ENCODE measurements at places on chromosomes 3 and 15. TPM values are rescaled to one million over a fixed set of nuclear protein-coding genes. Genes with fewer than 3 reads are reported as not detected.

The GOLGA6B gene
- not detected for total RNA-seq

The CADPS gene
- 0.65 TPM for total RNA-seq

GRCh38 chr3:113212150-113212843 is 940 bp downstream of the BOC start:
- H3K4me3 ChIP-seq = peak overlapping the region; percentile 48
- DNase-seq = no peak
- H3K27ac ChIP-seq = no peak overlapping the region
- H3K27me3 ChIP-seq = peaks cover 6% of the 10 kb centered on the region
- no peaks in the 10 kb centered on the region for H3K36me3 ChIP-seq

DNA sequence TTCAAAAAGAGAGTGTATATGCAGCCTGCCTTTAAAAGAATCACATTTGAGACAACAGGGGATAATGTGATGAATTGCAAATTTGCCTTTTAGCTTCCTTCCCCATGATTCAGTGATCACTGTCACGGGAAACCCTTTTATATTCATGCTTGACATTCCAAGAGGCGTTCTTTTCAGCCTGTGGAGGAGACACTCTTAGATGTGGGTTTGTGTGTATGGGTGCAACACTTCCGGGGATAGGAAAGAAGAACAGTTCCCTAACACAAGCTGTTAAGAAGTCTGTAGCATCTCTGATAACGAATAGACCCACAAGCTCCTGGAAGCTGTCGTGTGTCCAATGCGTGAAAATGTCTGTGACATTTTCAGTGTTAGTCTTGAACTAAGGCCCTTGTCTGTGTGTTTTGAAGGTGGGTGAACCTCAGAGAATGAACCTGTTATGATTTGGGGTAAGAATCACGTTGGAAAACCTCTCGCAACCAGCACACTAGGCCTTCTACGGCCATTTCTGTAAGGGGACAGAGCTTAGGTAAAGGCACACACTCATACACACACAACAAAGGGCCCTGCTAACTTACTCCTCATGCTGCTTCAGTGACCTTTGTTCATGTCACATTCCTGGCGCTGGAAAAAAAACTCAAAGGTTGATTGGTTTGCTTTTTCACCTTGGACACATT is 229.2 kb upstream of the ST8SIA2 start:
- no peak overlapping the region for H3K4me3 ChIP-seq
- no peak overlapping the region for H3K27ac ChIP-seq
- no peak for DNase-seq
- H3K27me3 ChIP-seq = no peaks in the 10 kb centered on the region
- no peaks in the 10 kb centered on the region for H3K4me1 ChIP-seq

- no peak overlapping the region for H3K27ac ChIP-seq
- no peak overlapping the region for H3K4me3 ChIP-seq
- no peak for DNase-seq
These were observed 308.0 kb upstream of the THRB start for GRCh38 chr3:24802614-24803013.

GRCh38 chr3:181725830-181726229 is 14.1 kb downstream of the SOX2 start:
- no peak for DNase-seq
- peaks cover 100% of the 10 kb centered on the region for H3K27me3 ChIP-seq
- no peaks in the 10 kb centered on the region for H3K36me3 ChIP-seq

- no peak overlapping the region for H3K27ac ChIP-seq
- H3K4me3 ChIP-seq = no peak overlapping the region
- no peaks in the 10 kb centered on the region for H3K4me1 ChIP-seq
- H3K27me3 ChIP-seq = no peaks in the 10 kb centered on the region
- no peak for DNase-seq
These were observed 852.0 kb downstream of the FHIT start for GRCh38 chr3:60399292-60399691.

DNA sequence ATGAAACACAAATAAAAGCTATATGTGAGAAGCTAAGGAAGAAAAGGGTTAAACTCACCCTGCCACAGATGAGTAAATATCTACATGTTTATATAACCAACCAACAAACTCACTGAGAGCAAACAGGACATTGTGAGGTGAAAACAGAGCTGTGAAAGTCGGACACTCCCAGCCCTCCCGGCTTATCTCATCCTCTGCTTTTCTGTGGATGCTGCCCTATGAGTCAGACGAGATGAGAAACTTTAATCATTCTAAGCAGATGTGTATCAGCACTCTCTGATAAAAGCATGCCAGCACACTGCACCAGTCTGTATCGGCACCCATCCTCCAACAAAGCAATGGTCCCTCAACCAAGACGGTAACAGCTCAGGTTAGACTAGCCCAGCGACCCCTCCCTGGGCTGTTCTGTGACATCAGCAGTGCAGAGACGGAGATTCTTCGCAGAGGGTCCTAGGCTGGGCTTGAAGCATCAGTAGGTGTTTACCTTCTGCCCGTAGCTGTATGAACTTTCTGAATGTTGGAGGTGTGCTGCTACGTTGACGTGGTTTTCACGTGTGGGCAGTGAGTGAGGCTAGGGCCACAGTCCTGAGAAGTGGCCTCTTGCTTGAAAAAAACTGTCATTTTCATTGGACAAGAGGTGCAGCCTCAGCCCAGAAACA is 119.8 kb upstream of the ALDH1A3 start:
- no peak for DNase-seq
- H3K4me1 ChIP-seq = peaks cover under 1% of the 10 kb centered on the region
- no peak overlapping the region for H3K27ac ChIP-seq
- no peaks in the 10 kb centered on the region for H3K27me3 ChIP-seq

DNA sequence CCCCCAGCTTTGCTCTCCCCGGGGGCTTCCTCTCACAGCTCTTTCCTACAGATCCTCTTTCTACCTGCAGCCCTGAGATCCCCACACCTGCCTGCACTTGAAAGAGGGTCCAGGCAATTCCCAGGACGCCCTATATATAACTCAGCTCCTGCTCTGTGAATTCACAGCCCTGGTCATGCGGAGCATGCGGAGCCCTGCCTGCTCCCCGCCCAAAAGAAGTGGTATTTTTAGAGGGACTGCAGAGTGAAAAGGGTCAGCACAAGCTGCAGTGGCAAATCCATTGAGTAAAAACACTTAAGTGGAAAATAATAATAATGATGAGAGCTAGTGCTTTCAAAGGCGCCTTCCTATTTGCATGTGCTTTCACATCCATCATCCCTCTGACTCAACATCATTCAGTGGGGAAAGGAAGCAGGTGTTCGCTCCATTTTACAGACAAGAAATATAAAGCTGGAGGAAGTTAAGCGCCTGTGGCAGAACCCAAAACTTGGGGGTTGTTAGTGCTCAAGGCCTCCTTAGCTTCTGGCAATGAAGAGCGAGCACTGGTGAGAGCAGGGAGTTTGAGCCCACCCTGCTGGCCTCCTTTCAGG is 76.3 kb upstream of the LIPC start:
- H3K27me3 ChIP-seq = no peaks in the 10 kb centered on the region
- no peaks in the 10 kb centered on the region for H3K36me3 ChIP-seq
- no peak for DNase-seq

The ACTC1 gene
- 3.3 TPM for total RNA-seq

DNA sequence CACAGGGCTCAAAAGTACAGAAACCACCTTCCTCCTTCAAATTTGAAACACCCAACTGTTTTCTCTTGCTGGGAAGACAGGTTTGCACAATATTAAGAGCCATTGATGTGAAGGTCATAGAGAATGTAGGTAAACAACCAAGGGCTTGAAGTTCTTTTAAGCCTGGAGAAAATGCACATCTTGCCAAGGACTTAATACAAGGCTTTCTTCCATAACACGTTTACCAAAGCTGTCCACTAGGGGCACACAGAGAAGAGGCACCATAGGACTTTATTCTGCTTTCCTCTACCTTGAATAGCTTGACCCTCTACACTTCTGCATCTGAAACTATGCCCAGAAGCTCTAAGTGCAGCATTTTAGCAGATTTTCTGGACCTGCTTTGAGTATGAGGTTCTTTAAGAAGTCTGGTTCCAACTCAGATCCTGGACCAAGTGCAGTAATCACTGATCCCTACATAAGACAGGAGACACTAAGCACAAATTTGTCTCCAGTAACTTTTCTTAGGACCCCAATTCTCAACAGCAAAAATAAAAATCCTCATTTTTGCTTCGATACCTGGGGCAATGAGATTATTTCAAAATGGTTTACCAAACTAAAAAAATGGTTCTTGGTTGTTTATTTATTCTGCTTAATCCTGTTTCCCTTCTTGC is 138.0 kb downstream of the FBN1 start:
- H3K27me3 ChIP-seq = no peaks in the 10 kb centered on the region

The C3orf20 gene
- not detected for total RNA-seq

DNA sequence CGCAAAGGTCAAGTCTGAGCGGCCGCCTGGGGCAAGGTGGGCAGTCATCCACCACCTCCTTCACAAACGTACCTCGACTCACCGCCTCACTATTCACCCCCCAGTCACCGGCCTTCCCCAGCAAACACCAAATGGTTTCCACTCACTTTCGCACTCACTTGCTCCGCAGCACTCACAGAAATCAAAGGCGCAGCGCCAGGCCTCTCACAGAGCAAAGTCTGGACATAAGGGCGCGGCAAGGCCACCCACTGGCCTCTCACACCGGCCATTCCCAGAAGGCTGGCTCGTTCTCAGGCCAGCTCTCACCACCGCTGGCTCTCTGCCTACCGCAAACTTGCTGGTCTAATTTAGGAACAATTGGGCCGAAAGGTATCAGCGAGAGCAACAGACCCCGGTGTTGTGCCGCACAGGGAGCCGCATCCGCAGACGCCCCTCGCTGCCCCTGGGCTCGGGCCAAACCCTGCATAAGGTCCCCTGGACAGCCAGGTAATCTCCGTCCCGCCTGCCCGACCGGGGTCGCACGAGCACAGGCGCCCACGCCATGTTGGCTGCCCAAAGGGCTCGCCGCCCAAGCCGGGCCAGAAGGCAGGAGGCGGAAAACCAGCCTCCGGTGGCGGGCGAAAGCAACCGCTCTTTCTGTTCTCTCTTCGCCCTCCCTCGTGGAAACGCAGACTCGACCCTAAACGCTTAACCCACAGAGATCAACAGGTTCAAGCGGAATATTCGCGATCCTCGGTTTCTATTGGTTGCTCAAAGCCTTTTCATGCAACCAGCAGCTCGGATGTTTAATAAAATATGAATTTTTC is 2.9 kb downstream of the SHOX2 start:
- H3K4me1 ChIP-seq = peaks cover 8% of the 10 kb centered on the region
- peaks cover 100% of the 10 kb centered on the region for H3K27me3 ChIP-seq
- H3K4me3 ChIP-seq = no peak overlapping the region
- no peak for DNase-seq
- H3K36me3 ChIP-seq = no peaks in the 10 kb centered on the region

GRCh38 chr15:33317896-33318295 is 7.1 kb downstream of the RYR3 start:
- H3K27ac ChIP-seq = no peak overlapping the region
- no peaks in the 10 kb centered on the region for H3K4me1 ChIP-seq
- H3K4me3 ChIP-seq = no peak overlapping the region
- no peaks in the 10 kb centered on the region for H3K36me3 ChIP-seq

DNA sequence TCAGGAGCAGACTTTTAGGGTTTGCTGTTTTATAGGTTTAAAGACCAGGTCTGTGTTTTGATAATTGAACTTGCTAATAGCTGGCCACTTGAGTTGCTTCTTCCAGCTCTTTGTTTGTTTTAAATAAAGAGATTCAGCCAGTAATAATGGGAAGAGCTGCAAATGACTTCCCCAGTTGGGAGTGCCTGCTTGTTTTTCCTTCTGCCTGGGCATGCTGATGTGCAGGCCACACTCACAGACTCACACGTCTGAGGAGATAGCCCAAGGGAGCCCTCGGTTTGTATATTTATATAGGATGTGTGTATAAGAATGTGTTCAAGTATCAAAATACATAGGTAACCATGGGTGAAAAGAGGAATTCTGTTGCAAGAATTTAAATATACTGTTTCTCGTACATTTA is 78.2 kb upstream of the BOC start:
- no peaks in the 10 kb centered on the region for H3K4me1 ChIP-seq
- no peak overlapping the region for H3K27ac ChIP-seq
- H3K36me3 ChIP-seq = no peaks in the 10 kb centered on the region
- no peak for DNase-seq

DNA sequence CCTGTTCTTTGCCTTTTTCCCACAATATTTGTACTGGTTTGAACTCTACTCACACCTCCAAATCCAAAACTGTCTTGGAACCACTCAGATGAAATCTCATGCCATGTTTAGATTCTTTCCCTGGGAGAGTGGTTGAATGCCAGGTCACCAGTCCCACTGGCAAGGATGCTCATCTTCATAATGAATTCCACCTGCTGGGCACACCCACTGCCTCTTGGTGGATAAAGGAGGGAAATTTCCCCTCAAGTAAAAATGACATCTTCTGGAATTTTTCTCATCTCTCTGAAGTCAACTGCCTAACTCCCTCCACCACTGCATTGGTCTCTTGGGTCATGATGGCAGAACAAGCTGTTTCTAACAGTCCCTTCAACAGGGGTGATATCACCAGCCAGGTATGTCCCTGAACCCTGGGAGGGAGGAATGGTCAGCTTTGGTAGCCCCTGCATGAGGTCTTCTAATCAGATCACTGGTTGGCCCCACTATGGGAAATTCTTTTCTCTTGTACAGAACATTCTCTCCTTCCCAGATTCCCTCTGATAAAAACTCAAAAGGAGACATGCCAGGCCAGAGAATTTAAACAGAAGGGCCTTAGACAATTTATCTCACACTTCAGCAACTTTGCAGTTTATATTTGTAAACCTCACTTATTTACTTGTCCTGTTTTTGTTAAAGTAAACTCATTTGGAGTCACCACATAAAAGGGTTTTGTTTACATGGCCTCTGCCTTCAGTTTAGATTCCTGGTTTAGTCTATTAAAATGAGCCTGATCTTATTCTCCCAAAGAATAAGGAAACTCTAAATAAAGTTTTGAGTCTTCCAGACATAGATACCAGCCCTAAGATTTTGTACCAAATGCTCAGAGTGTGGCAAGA is 143.4 kb downstream of the WNT5A start:
- DNase-seq = no peak
- H3K27me3 ChIP-seq = no peaks in the 10 kb centered on the region
- H3K36me3 ChIP-seq = no peaks in the 10 kb centered on the region
- H3K4me3 ChIP-seq = no peak overlapping the region
- no peaks in the 10 kb centered on the region for H3K4me1 ChIP-seq
- H3K27ac ChIP-seq = no peak overlapping the region

DNA sequence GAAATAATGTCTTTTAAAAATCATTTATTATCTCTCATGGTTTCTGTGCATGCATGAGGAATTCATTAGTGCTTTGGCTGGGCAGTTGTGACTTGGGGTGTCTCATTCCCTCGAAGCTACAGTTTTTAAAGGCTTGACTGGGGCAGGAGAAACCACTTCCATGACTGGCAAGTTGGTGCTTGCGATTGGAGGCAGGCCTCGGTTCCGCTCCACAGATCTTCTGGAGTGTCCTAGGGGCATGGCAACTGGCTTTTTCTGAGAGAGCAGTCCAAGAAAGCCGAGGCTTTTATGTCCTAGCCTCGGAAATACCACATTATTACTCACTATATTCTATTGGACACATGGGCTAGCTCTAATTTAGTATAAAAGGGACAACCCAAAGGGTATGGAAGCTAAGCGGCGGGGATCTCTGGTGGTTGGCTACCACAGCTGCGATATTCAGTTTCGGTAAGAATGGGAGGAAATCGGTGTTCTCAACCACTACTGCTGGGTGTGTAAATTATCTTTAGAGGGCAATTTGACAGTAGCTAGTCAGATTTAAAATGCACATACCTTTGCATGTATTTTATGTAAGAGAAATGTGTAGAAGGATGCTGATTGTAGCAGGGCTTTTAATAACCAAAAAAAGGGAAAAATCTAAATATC is 48.8 kb upstream of the TOP2B start:
- H3K36me3 ChIP-seq = no peaks in the 10 kb centered on the region
- H3K27me3 ChIP-seq = no peaks in the 10 kb centered on the region
- no peak overlapping the region for H3K27ac ChIP-seq
- H3K4me1 ChIP-seq = no peaks in the 10 kb centered on the region
- H3K4me3 ChIP-seq = no peak overlapping the region
- DNase-seq = no peak
